ENCODE measurements at places on chromosomes 16 and 17.

GRCh38 chr17:7977805-7978204 lies 24.6 kb upstream of the GUCY2D start:
- no peak for DNase-seq

DNA sequence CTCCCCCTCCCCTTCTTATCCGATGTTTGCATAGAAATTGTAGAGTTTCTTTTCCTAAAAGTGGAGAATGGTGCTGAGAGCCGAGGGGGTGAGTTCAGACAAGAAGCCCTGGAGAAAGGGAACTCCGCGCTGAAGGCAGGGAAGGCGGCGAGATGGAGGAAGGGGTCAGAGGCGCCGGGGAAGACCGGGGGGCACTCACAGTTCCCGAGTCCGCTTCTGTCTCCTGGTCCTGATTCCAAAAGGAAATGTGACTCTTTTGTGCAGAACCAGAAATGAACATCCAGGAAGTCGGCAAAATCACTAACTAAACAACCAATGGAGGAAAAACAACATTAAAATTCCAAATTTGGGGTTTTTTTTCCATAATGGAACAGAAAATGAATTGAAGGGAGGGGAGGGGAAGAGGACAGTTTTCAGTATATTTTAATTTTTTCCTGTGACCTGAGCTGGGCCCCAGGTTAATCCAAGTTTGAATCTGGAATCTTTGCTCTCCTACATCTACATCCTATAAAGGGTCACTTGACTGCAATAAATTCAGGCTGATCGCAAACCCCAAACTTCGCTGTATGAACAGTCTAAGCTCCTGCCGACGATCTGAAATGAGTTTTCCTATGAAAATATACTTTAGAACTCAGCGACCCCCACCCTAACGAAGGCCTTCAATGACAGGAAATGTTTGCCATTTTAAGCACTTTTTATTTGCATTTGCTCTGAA lies 252.3 kb downstream of the C16orf95 start:
- DNase-seq = no peak

- DNase-seq = no peak
Observed at GRCh38 chr17:77210946-77211541, 70.3 kb downstream of the SEC14L1 start.

GRCh38 chr17:74816905-74817620 lies 40.9 kb upstream of the NAT9 start:
- no peak for DNase-seq

- DNase-seq = no peak
Observed at GRCh38 chr16:89040861-89041570, 52.6 kb upstream of the ACSF3 start.

DNA sequence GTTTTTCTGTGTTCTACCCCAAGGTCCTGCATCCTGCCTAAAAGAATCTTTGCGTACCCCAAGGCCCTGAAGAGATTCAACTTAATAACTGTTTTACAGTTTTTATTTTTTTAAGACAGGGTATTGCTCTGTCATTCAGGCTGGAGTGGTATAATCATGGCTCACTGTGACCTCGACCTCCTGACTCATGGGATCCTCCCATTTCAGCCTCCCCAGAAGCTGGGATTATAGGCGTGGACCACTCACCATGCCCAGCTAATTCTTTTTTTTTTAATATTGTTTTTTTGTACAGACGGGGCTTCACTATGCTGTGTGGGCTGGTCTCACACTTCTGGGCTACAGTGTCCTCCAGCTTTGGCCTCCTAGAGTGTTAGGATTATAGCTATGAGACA lies 9.3 kb upstream of the FAAP100 start:
- DNase-seq = peak; percentile 62

DNA sequence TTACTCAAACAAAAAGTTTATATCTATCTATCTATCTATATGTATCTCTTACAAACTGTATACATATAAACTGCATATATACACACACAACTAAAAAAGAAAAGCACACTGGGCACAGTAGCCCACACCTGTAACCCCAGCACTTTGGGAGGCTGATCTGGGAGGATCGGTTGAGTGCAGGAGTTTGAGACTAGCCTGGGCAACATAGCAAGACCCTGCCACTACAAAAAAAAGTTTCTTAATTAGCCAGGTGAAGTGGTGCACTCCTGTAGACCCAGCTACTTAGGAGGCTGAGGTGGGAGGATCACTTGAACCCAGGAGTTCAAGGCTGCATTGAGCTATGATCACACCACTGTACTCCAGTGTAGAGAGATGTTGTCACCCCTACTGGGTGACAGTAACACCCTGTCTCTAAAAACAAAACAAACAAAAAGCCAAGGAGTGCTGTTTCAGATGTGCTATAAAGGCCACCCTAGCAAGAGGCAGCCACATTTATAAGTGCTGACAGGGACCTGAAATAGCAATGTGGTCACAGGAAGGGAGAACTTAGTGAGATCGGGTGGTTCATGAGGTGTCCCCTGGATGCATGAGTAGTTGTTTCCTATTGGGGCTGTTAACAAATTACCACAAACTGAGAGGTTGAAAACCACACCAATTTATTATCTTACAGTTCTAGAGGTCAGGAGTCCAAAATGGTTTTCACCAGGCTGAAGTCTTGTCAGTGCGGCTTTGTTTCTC lies 4.8 kb downstream of the CD2BP2 start:
- DNase-seq = no peak

GRCh38 chr16:14203166-14203565 lies 132.0 kb downstream of the MRTFB start:
- no peak for DNase-seq

DNA sequence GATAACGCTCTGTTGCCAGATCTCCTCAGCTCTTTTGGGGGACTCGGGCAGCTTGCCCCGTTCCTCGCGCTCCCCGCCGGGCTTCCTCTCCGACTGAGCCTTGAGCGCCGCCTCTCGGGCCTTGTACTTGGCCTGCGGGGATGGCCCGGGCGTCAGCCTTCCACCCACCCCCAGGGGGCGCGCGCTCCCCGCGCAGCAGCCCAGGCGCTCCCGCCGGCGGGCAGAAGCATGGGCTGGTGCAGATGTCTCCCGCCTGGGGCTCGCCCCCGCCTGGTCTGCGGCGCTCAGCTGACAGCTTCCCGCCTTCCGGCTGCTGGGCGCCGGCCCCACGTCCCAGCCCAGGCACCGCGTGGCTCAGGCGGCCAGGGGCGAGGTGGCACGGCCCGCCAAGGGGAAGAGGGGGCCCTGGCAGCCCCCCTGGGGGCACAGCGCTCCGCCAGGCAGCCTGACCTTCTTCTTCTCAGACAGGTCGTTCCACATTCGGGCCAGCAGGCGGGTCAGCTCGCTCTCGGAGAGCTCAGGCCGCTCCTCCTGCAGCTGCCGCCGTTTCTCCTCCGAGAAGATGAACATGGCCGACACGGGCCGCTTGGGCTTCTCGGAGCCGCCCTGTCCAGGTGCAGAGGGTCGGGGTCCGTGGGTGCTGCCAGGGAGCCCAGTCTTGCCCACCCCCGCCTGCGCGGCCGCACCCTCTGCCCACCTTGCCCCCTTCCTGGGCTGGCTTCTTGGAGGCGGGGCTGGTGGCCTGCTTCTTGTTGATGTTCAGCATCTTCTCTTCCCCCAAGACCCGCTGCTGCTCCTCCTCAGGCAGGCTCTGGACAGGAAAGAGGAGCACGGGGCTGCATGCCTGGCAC lies 8.9 kb downstream of the UBTF start:
- DNase-seq = peak; percentile 85

- peak; percentile 96 for DNase-seq
Observed at GRCh38 chr17:41284043-41284442, 8.5 kb downstream of the KRTAP9-7 start.

DNA sequence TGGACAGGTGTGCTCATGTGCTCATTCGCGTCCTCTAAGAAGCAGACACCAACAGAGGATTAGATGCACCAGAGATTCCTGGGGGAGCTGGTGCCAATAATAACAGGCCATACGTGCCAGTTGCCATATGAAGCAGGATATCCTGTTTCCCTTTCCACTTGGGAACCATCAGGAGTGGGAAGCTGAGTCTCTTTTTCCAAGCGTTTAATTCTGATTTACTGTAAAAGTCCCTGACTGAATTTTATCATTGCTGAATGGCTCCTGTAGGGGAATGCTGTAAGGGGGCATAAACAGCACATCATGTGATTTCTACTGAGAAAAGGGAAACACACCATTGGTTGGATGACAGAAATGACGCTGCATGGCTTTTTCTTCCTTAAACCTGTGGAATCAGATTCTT lies 113.3 kb downstream of the IRF8 start:
- DNase-seq = no peak

DNA sequence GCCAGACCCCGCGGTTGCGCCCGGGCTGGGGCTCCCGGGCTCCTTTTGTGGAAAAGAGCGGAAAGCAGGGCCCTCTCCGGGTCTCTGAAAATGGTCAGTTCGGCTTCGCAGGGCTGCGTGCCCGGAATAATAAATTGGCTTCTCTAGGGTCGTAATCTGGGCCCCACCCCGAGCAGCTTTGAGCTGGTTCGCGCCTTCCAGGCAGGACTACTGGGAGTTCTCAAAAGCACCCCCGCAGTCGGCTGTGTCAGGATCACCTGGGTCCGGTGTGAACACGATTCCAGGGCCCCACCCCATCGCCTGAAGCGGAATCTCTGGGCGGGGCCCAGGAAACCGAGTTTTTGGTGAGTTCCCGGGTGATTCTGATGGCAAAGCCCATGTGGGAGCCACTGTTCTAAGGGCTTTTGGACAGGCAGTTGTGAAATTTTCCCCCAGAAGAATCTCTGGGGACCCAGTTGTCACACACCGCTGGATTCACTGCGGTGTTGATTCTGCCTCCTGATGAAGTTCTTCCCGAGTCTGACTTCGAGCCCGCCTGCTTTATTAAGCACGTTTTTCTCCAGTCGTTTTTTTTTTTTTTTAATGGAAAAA lies 77.0 kb downstream of the MRC2 start:
- DNase-seq = peak; percentile 43

- no peak for DNase-seq
Observed at GRCh38 chr16:67936880-67937605, 393 bp upstream of the PSMB10 start.

GRCh38 chr16:21652453-21652852 lies at the start of gene IGSF6:
TSS of gene IGSF6 (minus strand) at chr16:21652608. CDS start at chr16:21652598, 10 bp downstream.
- no peak for DNase-seq

GRCh38 chr17:39212195-39212810 lies 12.2 kb downstream of the RPL19 start:
- DNase-seq = no peak

GRCh38 chr17:56213031-56213430 lies 59.8 kb downstream of the ANKFN1 start:
- no peak for DNase-seq

DNA sequence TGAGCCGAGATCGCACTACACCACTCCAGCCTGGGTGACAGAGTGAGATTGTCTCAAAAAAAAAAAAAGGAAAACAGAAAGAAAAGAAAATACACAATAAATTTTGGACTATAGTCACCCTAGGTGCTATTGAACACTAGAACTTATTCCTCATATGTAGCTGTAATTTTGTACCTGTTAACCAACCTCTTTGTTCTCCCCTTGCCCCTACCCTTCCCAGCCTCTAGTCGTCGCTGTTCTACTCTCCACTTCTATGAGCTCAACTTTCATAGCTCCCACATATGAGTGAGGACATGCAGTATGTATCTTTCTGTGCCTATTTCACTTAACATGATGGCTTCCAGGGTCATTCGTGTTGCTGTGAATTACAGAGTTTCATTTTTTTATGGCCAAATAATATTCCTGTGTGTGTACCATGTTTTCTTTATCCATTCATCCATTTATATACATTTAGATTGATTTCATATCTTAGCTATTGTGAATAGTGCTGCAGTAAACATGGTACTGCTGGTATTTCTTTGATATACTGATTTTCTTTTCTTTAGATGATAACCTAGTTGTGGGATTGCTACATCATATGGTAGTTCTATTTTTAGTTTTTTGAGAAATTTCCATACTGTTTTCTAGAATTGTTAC lies 28.3 kb downstream of the VPS35L start:
- DNase-seq = peak; percentile 57

DNA sequence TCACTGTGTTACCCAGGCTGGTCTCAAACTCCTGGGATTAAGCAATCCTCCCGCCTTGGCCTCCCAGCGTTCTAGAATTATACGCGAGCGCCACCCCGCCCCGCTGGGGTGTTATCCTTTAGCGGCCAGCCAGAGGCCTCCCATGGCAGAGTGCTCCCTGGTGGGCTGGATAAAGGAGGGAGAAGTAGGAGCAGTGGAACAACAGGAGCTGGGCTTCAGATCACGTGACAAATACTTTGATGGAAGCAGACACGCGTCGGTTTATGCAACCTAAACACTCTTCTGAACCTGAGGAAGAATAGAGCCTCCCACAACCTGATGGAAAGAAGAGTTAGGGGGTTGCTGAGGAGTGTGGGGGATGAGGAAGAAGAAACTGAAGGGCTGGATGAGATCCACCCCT lies 2114.0 kb downstream of the TP53TG3F start:
- no peak for DNase-seq

DNA sequence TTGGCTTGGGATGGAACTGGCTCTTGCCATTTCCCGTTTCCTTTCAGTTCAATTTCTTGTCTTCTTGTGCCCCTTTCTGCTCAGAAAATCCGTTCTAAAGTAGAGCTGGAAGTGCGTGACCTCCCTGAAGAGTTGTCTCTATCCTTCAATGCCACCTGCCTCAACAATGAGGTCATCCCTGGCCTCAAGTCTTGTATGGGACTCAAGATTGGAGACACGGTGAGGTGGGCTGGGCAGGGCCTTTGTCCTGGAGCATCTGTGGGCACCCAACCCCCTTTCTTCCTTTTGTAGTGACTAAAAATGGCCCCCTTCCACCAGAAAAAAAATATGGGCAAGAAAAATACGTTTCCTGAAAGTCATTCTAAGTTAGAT lies 32.9 kb upstream of the EFCAB13 start:
- no peak for DNase-seq

- no peak for DNase-seq
Observed at GRCh38 chr16:35170610-35171009, 1711.2 kb downstream of the TP53TG3F start.

- DNase-seq = peak; percentile 73
Observed at GRCh38 chr17:4903051-4903818, at the start of gene CHRNE. TSS of gene CHRNE (minus strand) at chr17:4903098. CDS start at chr17:4903063, 35 bp downstream.

- no peak for DNase-seq
Observed at GRCh38 chr16:27954191-27954590, 109.3 kb downstream of the GSG1L start.

DNA sequence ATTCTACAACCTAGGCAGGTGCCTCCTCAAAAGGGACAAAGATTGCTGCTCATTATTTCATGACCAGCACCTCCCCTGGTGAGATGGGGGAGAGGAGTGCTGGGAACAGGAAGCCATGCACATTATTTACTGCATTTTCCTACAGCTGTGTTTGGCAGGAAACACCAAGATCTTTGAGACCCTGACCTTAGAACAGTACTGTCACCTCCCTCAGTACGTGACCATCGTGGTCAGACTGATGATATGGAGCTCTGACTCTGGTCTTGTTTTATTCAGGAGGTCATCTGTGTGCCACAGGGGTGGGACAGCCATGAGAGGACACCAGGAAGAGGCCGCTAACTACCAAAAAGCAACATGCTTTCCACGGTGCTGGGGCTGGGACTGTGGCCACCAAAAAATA lies 37.4 kb downstream of the USP22 start:
- no peak for DNase-seq

- DNase-seq = no peak
Observed at GRCh38 chr17:80566054-80566400, 21.4 kb downstream of the RPTOR start.

DNA sequence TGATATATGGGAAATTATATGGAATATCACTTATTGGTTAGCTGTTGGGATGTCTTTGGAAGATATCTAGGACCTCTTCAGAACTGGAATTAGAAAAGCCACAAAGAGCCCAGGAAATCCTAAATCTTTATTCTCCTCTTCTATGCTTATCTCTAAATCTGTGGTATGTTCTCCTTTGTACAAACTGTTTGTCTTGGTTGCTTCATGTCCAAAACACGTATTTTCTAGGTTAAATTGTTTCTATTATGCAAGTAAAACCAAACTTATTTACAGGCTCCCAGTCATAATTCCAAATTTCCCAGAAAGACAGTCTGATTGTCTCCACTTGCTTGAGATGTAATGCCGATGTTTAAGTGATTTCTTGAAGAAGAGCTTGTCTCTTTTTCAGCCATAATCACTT lies 650.9 kb downstream of the CDH11 start:
- DNase-seq = peak; percentile 50
